ENCODE measurements at places on chromosomes 2 and 18. TPM values are rescaled to one million over a fixed set of nuclear protein-coding genes. Genes with fewer than 3 reads are reported as not detected.

DNA sequence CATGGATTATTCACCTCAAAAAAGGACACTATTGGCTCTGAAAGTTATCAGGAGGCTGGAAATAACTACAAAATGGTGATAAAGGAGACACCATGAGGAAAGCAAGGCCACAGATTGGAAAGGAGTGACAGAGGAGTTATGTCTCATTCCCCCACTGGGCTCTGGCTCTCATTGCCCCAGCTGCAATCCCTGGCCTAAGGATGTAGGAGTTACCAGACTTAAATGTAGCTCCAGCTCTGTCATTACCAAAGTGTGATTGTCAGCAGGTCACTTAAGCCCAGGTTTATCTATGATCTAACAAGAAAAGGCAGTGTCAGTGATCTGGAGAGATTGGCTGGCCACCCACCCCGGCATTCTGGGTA, 1228.2 kb upstream of the DDX18 start:
- H3K4me3 ChIP-seq = no peak overlapping the region
- no peaks in the 10 kb centered on the region for H3K36me3 ChIP-seq
- H3K4me1 ChIP-seq = no peaks in the 10 kb centered on the region
- H3K27me3 ChIP-seq = no peaks in the 10 kb centered on the region
- H3K27ac ChIP-seq = no peak overlapping the region

Gene LIMS4
- total RNA-seq = 0.88 TPM

DNA sequence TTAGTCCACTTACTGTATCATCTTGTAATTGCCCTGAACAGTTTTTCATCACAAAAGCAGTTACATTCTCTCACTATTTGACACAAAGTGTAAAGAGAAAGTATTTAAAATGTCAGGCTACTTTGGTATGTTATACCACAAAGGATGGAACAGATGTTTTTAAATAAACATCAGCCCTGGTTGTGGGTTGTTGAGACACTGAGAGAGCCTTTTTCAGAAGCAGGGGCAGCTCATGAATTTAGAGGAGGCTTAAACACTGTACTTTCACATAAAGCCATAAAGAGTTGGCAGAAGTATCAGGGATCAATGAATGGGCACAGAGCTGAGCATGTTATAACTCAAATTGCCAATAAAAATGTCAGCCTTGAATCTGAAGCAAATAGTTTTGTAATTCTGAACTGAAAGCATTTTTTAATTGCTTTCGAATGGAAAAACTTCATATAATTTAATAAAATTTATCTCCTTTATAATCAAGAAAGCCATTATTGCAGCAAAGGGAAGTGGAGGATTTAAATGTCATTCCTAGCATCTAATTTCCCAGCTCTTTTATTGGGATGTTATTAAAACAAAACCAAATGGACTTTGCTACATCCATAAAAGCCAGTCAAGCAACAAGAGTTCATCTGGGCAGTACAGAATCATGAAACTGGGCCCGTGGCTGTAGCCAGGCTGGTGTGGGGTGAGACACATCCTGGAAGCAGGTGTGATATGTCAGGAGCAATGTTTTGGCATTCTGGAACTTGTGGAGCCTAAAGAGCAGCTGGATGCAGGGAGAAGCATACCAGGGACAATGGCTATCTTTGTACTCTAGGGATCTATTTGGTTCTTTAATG, 95.1 kb upstream of the NT5C1B start:
- H3K4me1 ChIP-seq = peaks cover 16% of the 10 kb centered on the region
- H3K27me3 ChIP-seq = no peaks in the 10 kb centered on the region
- DNase-seq = no peak
- no peak overlapping the region for H3K27ac ChIP-seq
- no peak overlapping the region for H3K4me3 ChIP-seq
- H3K36me3 ChIP-seq = peaks cover 7% of the 10 kb centered on the region

GRCh38 chr18:9803063-9803697, 82.6 kb upstream of the TXNDC2 start:
- H3K27me3 ChIP-seq = peaks cover 3% of the 10 kb centered on the region
- no peak for DNase-seq
- H3K4me3 ChIP-seq = no peak overlapping the region
- H3K4me1 ChIP-seq = no peaks in the 10 kb centered on the region

- H3K4me1 ChIP-seq = no peaks in the 10 kb centered on the region
- peaks cover 10% of the 10 kb centered on the region for H3K27me3 ChIP-seq
- H3K36me3 ChIP-seq = no peaks in the 10 kb centered on the region
- H3K27ac ChIP-seq = no peak overlapping the region
- H3K4me3 ChIP-seq = no peak overlapping the region
Observed at GRCh38 chr2:215499331-215499730, 63.5 kb upstream of the FN1 start.

DNA sequence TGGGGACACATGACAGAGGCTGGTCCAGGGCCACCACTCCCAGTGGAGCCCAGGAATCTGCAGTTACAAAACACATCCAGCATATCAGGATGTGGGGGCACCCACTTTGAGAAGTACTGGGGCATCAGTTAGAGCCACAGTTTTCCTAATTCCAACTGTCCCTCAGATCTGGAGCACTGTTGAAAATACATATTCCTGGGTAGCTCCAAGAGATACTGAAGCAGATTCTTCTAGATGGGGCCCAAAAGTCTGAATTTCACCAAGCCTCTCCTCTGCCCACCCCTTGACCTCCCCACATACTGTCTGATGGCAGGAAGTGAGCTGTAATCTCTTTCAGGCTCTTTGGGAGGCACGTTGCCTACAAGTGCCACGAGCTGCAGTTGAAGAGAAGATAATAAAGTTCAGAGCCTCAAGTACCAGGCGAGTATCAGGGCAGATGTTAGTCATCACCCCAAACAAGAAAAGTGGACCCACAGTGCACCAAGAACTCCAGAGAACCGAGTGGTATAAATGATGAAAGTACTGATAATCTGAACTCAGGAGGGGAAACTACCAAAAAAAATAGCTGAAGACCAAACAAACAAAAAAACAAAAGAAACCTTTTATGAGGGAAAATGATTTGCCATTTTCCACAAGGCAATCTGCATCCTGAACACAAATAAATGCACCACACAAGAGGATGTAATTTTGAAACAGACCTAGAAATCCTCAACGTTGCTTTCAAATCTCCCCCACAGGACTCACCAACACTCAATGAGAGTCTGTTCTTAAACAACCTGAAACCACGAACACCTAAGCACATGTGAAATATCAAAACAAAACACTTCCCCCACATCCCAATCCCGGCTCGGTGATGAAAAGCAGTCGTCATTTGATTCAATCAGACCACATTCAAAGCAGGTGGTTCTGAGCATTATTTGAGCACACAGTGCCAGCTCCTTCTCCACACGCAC, 98.7 kb downstream of the TCF4 start:
- H3K4me1 ChIP-seq = peaks cover 14% of the 10 kb centered on the region
- peaks cover 16% of the 10 kb centered on the region for H3K27me3 ChIP-seq
- no peak for DNase-seq
- peak overlapping the region; percentile 17 for H3K27ac ChIP-seq
- no peaks in the 10 kb centered on the region for H3K36me3 ChIP-seq

DNA sequence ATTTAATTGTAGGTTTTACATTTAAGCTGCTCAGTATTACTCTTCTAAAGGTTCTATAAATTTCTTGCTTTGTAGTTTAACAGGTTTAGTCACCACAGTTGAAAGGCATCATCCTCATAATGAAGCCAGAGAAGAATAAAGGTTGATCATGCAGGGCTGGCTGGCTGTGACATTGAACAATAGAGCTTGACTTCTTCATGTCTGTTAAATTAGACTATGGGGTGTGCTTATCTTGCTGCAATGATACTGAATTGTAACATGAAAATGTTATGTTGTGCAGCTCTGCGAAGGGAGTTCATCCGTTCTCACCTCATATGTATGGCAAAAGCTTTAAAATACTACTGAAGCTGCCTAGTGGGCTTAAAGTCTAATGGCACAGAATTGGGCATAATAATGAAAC, 81.8 kb downstream of the CAMKMT start:
- DNase-seq = no peak
- H3K4me3 ChIP-seq = no peak overlapping the region
- no peaks in the 10 kb centered on the region for H3K4me1 ChIP-seq
- no peaks in the 10 kb centered on the region for H3K27me3 ChIP-seq
- peaks cover 24% of the 10 kb centered on the region for H3K36me3 ChIP-seq

Gene KIF1A
- 2.0 TPM for total RNA-seq

Gene VRK2
- total RNA-seq = 21.5 TPM

Gene PNPT1
- total RNA-seq = 29.2 TPM

- no peaks in the 10 kb centered on the region for H3K4me1 ChIP-seq
- H3K27ac ChIP-seq = no peak overlapping the region
- no peaks in the 10 kb centered on the region for H3K36me3 ChIP-seq
- H3K27me3 ChIP-seq = no peaks in the 10 kb centered on the region
Observed at GRCh38 chr2:16871411-16871810, 205.8 kb upstream of the CYRIA start.

GRCh38 chr2:101354420-101355311, 32.6 kb downstream of the CREG2 start:
- H3K4me3 ChIP-seq = no peak overlapping the region
- no peaks in the 10 kb centered on the region for H3K4me1 ChIP-seq
- no peak for DNase-seq
- no peak overlapping the region for H3K27ac ChIP-seq
- H3K36me3 ChIP-seq = no peaks in the 10 kb centered on the region

DNA sequence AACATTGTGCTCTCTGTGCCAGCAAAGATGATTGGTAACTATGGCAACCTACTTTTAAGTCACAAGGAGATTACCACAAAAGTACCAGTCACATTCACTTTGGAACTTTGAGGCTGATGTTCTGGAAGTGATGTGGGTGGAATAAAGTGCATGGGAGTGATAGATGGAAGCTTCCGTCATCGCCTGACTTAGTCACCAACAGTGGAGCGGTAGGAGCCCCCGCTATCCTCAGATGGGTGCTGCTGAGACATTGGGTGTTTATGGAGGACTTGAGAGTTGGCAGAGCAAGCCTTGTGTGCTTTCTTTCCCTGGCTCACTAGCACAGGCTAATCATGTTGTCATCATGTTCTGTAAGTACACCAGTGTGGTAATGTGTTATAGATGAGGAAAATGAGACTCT, 4.6 kb downstream of the PPP1R7 start:
- no peaks in the 10 kb centered on the region for H3K27me3 ChIP-seq
- H3K4me1 ChIP-seq = peaks cover 28% of the 10 kb centered on the region
- H3K4me3 ChIP-seq = no peak overlapping the region
- DNase-seq = no peak
- H3K27ac ChIP-seq = no peak overlapping the region

Gene FN1
- total RNA-seq = 0.71 TPM

Data from activated naive CD8-positive, alpha-beta T cell treated with anti-CD3 and anti-CD28 coated beads, Interleukin-2, amount 10 ng/mL, durations not matched to agents 7 days and 5 days (primary cell).